Sigmoid colon (tissue), 7 donors: ENCODE measurements at places on chromosomes 12 and 14. TPM values are rescaled to one million over a fixed set of nuclear protein-coding genes. Genes with fewer than 3 reads are reported as not detected.

- H3K36me3 ChIP-seq, result no peaks in the 10 kb centered on the region
- H3K4me3 ChIP-seq, result no peak overlapping the region
- no peaks in the 10 kb centered on the region for H3K4me1 ChIP-seq
- no peaks in the 10 kb centered on the region for H3K27me3 ChIP-seq
- no peak for DNase-seq
Observed at GRCh38 chr12:65642061-65642661, 182.1 kb upstream of the HMGA2 start.

TAS2R10 gene
- not detected for total RNA-seq

DNA sequence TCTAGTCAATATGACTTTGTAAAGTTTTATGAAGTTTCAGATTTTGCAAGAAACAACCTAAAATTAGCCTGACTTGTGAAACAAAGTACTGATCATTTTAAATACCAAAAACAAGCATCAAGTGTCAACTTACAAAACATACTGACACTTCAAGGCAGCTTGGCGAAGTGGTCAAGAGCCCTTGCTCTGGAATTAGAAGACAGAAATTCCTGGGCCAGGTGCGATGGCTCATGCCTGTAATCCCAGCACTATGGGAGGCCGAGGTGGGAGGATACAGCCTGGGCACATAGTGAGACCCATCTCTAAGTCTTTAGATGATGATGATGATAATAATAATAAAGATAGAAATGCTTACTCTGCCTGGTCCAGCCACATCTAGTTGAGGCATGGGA is 45.4 kb upstream of the NR2C1 start:
- H3K36me3 ChIP-seq, result no peaks in the 10 kb centered on the region
- no peak overlapping the region for H3K4me3 ChIP-seq
- DNase-seq, result no peak
- no peaks in the 10 kb centered on the region for H3K27me3 ChIP-seq
- H3K4me1 ChIP-seq, result peaks cover 16% of the 10 kb centered on the region

ERBB3 gene
- total RNA-seq, result 10.2 TPM

SRSF5 gene
- 280 TPM for total RNA-seq

GRCh38 chr14:42140831-42141279 is 534.2 kb downstream of the LRFN5 start:
- no peak for DNase-seq
- no peaks in the 10 kb centered on the region for H3K4me1 ChIP-seq
- no peaks in the 10 kb centered on the region for H3K27me3 ChIP-seq
- no peaks in the 10 kb centered on the region for H3K36me3 ChIP-seq
- no peak overlapping the region for H3K4me3 ChIP-seq
- no peak overlapping the region for H3K27ac ChIP-seq

GRCh38 chr14:54919330-54919729 is 16.7 kb upstream of the GCH1 start:
- DNase-seq, result no peak
- H3K27me3 ChIP-seq, result no peaks in the 10 kb centered on the region
- no peaks in the 10 kb centered on the region for H3K36me3 ChIP-seq
- H3K4me3 ChIP-seq, result no peak overlapping the region
- no peaks in the 10 kb centered on the region for H3K4me1 ChIP-seq
- H3K27ac ChIP-seq, result no peak overlapping the region
